ENCODE measurements at places on chromosomes 16 and 17.

GRCh38 chr17:57396511-57396921 lies 140.2 kb downstream of the MSI2 start:
- DNase-seq = no peak

GRCh38 chr17:32878211-32878610 lies 1.3 kb upstream of the MYO1D start:
- no peak for DNase-seq

DNA sequence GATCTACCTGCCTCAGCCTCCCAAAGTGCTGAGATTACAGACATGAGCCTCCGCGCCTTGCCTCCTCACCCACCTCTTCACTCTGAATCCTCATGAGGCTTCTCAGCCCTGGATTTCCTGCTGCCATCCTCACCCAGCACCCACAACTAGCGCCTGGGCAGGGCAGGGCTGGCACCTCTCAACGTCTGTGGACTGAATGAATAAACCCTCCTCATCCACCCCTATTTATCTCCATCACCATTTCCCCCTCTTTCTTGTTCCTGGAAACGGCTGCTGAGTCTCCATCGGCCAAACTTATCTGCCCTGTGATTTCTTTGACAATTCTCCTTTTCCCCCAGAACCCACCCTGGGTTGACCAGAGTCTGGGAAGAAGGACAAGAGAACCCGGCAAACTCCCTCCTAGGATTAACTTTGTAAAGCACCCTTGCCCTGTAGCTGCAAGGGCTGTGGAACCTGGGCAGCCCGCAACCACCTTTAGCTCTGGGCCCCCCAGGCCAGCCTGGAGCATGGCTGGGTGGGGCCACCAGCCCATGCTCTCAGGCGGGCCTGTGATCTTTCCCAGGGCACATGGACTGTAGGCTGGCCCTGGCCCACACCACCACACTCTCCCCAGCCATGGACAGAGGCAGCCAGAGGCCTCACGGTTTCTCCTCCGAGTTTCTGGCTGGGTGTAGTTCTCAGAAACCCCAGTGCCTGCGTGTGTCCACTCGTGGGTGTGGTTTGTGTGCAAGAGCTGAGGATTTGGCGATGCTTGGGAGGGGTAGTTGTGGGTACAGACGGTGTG lies 2.4 kb downstream of the SPN start:
- no peak for DNase-seq

DNA sequence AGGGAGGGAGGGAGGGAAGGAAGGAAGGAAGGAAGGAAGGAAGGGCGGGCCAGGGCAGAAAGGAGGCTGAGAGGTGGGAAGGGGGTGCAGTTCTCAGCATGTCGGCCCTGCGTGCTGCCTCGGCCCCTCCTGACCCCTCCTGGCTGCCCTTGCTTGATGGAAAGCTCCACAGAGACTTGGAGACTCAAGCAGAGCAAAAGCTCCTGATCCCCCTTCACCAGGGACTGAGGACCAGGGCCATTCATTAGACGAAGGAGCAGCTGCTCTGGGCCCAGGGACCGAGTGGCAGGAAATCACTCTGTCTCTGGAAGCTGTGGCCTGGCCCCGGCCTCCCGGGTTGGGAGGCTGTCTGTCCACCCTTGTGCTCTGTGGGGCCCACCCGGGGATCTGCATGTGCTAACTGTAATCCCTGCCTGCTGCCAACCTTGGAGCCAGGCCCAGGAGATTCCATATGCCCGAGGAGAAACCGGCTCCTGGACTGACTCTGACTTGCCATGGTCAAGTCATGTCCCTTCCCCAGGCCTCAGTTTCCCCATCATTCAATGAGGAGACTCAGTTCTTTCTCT lies 27.4 kb upstream of the C1QL1 start:
- DNase-seq = no peak

DNA sequence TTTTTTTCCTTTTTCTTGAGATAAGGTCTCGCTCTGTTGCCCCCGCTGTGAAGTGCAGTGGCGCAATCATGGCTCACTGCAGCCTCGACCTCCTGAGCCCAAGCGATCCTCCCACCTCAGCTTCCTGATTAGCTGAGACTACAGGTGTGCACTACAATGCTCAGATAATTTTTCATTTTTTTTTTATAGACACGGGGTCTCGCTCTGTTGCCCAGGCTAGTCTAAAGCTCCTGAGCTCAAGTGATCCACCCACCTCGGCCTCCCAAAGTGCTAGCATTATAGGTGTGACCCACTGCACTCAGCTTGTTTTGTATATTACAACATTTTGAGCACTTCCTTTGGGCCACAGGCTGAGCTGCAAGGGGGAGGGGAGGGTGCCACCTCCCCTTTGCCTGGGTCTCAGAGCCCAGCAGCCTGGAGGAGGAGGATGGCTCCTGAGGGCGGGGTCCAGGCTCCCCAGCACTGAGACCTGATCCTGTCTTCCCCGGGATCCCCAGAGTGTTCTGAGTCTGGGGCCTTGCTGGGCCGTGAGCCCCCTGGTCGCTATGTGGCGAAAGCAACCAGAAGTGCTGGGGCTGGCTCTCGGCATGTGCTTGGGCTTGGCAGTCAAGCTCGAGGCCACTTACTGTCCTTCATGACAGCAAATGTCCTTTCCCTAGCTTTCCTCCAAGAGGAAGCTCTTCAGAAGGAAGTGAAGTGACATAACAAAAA lies 8.1 kb downstream of the DEF8 start:
- no peak for DNase-seq

DNA sequence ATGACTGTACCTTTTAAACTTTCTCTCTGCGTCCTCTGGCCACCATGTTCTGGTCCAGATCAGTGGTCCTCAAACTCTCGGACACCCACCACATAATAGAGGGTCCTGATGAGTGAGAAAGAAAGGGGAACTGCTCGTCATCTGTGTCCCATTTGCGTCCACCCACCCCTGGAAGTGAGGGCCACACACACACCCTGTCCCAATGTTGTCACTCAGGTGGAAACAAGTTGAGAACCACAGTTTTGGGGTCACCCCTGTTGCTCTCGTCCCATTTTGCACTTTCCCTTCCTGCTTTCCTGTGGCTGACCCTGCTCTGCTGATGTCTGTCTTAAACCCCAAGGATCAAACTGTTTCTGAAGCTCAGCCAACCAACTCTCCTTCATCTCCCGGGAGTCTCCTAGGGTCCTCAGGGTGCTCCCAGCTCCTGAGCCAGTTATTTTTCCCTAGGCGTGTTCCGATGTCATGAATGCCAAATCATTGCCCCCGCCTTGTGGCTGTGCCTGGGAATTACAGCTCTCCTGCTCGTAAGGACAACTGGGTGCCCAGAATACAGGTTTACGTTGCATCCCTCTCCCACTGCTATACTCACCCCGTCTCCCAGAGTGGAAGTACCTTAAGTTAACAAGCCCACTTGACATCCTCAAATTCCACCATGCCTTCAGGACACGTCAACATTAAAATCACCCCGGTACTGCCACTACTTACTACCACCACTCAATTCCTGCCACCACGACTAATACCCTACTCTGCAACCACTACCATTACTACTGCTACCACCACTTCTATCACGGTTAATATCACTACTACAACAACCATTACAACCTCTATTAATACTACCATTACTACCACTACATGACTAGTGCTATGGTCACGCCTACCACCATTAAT lies 26.0 kb upstream of the HNF1B start:
- DNase-seq = peak; percentile 53

GRCh38 chr17:32931686-32932085 lies 3.7 kb downstream of the TMEM98 start:
- DNase-seq = no peak

GRCh38 chr17:55770196-55770870 lies 19.5 kb downstream of the PCTP start:
- DNase-seq = peak; percentile 81

DNA sequence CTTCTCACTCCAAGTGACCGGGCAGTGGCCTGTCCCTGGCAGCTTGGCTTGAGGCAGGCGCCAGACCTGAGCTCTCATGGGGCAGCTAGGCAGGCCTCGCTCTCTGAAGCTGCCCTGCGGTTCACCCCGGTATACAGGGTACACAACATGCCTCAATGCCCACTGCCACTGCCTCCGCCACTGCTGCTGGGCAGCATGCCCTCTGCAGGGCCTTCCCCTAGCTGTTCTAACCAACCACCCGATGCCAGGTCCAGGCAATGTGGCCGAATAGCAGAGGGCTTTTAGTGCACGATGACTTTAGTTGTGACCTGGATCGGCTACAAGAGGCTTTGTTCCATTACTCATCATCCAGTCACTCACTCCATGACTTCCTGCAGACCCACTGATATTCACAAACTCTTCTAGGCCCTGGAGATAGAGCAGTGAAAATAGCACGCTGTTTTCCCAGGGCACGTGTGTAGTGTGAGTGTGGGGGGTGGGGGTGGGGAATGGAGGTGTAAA lies 19.7 kb downstream of the CDC42EP4 start:
- no peak for DNase-seq

DNA sequence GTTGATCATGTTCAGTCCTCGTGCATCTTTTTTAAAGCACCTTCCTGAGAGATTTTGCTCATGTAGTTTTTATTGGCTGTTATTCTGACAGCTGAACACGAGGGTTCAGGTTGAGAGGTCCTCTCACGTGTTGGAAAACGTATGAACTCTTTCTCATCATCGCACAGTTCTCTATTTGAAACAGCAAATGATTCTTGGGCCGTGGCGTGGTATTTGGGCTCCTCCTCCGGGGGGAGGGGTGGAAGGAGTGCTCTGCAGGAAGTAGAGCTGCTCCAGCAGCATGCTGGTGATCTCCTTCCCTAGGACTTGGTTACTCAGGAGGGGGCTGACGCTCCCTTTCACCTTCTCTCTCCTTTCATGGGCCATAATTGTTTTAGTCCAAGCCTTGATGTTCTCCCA lies 70.4 kb downstream of the KSR1 start:
- no peak for DNase-seq

GRCh38 chr17:13067629-13068303 lies 49.9 kb upstream of the ELAC2 start:
- no peak for DNase-seq

GRCh38 chr16:3731126-3731935 lies 14.0 kb upstream of the TRAP1 start:
- DNase-seq = no peak

DNA sequence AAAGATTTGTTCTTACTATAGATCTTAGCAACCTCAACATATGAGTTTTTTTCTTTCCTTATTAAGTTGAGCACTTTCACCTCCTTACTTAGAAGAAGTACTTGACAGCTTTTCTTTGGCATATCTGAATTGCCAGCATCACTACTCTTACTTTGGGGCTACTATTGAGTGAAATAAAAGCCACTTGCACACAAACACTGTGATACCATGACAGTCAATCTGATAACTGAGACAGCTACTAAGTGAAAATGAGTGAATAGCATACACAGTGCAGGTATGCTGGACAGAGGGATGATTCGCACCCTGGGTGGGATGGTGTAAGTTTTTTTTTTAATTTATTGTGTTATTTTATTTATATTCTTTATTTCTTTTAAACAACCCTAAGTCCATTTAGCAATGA lies 13.5 kb upstream of the TENT4B start:
- no peak for DNase-seq

GRCh38 chr17:37833237-37833859 lies 88.5 kb upstream of the HNF1B start:
- no peak for DNase-seq

GRCh38 chr17:78785663-78786057 lies 3.6 kb upstream of the CYTH1 start:
- no peak for DNase-seq

DNA sequence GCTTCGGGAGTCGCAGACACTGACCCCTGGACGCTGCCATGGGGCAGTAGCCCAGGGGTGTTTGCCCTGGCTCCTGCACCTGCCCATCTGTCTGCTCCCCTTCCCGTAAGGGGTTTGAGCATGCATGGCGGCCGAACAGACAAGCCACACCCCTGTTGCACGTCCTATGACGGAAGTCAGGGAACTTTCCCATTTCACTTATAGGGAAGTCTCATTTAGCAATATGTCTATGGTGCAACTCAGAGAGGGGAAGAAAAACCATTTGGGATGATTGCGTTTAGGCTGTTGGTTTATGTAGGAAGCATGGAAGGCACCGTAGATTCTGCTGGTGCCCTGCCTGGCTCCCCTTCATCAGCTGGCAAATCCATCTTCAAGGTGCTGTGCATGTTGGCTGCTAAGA lies 112.5 kb downstream of the HAPSTR1 start:
- no peak for DNase-seq

DNA sequence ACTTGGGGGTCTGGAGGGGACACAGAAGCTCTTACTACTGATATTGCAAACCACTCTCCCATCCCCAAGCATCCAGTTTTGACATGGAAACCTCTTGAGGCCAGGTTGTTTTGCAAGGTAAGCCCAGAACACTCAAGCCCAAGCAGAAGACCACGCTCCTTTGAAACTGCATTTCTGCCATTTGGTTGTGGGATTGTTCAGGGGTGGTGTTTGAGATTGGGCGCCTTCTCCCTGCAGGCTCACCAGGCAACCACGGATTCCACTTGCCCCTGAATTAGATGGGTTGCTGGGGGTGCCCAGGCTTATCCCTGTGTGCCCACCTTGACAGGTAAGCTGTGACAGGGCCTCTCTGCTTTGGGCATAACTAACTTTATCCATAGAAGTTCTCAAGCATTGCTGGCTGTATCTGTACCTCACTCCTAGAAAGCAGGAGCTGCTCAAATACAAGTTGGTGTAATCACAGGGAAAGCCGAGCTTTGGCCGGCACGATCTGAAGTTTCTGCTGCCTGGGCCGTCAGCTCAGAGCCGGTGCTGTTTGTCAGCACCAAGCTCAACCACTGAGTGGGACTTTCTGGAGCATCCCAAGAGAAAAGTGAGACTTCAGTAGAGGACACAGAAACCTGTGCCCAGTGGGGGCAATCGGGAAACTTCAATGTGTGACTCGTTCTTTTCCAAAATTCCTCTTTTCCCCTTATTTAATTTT lies 93.6 kb downstream of the CYLD start:
- DNase-seq = no peak

GRCh38 chr17:15926039-15926740 lies 18.7 kb upstream of the ADORA2B start:
- no peak for DNase-seq

- DNase-seq = no peak
These were observed 22.5 kb downstream of the ATPAF2 start for GRCh38 chr17:18016426-18016825.
